ENCODE measurements at places on chromosomes 4 and X. TPM values are rescaled to one million over a fixed set of nuclear protein-coding genes. Genes with fewer than 3 reads are reported as not detected.
A peak's percentile ranks its signal among the peaks of the same experiment; 100 is the strongest.

- no peak for DNase-seq
Measured at GRCh38 chr4:36332782-36333131, 51.3 kb downstream of the DTHD1 start.

DNA sequence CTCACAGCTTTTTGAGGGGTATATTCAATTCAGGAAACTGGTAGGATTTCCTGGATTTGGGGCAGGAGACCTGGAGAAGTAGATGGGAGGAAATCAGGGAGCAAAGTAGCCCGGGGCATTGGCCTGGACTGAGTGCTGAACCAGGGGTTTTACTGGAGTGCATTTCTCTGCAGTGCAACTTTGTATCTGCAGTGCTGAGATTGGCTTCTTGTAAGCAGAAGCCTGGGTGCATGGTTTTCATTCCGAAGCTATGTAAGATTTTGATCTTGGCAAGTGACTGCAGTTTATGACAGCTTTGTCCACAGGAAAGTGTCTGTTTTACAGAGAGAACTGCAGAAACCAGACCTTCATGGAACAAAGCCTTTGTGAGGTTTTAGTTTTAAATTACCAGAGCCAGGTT is 158.3 kb downstream of the SPCS3 start:
- DNase-seq, result no peak

- no peak for DNase-seq
Measured at GRCh38 chr4:185290656-185291055, 81.3 kb downstream of the SNX25 start.

DNA sequence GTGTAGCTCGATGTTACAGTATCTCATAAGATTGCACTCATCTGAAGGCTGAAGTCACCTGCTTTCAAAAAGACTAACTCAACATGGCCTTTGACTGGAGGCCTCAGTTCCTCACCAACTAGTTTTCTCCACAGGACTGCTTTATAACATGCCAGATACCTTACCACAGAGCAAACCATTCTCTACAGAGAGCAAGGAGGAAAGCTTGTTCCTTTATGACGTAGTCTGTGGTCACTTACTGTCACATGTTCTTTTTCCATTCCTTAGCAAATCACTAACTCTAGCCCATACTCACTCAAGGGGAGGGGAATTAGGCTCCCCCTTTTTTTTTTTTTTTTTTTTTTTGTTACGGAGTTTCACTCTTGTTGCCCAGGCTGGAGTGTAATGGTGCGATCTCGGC is 3.2 kb downstream of the THAP9 start:
- no peak for DNase-seq

The NMU gene
- 0.33 TPM for total RNA-seq

- DNase-seq, result peak; percentile 84
Measured at GRCh38 chrX:96684339-96685209, at the start of gene DIAPH2. Gene DIAPH2 (plus strand): TSS chrX:96684842.

DNA sequence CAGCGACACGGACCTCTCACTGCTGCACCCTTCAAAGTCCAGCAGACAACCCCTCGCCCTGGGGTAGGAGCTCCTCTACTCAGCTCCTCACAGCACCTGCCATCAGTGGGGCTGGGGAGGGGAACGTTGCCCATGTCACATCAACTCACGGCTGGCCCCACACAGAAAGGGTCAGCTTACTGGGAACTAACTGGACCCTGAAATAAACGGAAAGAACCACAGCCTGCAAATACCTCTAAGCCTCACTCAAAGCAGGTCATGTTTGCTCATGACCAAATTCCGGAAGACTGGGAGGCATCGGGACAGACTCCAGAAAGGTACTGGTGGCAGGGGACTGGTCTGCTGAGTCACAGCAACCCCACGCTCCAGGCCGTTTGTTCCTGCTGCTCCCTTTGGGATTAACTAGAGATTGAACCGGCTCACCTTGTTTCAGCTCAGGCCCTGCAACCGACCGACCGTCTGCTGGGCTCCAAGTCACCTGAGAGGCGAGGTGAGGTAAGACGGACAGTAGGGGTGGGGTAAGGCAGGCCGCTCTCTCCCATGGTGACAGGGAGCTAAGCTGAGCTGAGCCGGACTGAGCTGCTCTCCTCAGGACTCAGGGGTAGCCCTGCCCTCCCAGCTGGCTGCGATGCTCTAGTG is 5.6 kb downstream of the G6PD start:
- DNase-seq, result no peak

GRCh38 chr4:41323706-41324105 is 67.0 kb downstream of the UCHL1 start:
- DNase-seq, result no peak

The PRSS12 gene
- not detected for total RNA-seq

The XK gene
- total RNA-seq, result not detected

Measured in activated CD4-positive, alpha-beta memory T cell treated with anti-CD3 and anti-CD28 coated beads, Interleukin-2, amount 10 ng/mL, durations not matched to agents 7 days and 5 days (primary cell).